Right ventricle myocardium superior (tissue), 1 donor: ENCODE measurements at places on chromosomes 1 and 21. TPM values are rescaled to one million over a fixed set of nuclear protein-coding genes. Genes with fewer than 3 reads are reported as not detected.

CFHR1 gene
- not detected for total RNA-seq

MFAP2 gene
- total RNA-seq, result 4.1 TPM

COL6A1 gene
- 173 TPM for total RNA-seq

DNA sequence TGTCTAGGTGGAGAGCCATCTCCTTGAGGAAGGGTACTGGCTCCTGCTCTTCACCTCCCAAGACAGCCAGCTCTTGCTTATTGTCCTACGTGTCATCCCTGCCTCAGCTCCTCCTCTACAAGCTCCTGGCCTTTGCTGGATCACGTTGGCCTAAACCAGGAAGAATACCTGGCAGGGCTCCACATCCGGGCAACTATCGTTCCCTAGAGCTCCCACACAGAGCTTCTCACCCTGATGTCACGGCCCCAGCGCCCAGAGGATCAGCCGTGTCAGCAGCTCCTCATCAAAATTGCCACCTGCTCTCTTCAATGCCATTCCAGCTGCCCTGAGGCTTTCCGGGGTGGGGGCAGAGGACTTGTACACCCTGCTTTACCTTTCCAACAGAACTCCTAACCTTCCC is 1.9 kb upstream of the TPM3 start:
- DNase-seq, result no peak

DNA sequence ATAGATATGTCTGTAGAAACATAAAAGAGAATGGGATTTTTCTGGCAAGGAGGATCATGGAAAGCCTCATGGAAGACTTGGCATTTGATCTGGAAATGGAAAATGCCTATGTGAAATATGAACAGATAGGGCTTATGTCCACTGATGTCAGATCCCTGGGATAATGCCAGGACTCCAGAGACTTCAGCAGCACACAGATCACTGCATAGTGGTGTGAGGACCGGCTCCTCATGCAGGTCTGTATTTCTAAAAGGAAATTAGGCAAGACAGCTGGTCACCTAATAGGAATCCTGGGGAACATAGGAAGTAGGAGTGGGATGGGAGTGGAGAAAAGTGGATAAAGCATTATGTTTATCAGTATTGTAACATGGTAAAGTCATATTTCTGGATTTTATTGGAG is 56.8 kb upstream of the IPO9 start:
- no peak for DNase-seq

GRCh38 chr1:228899421-228899956 is 164.2 kb downstream of the RHOU start:
- DNase-seq, result no peak

- no peak for DNase-seq
Measured at GRCh38 chr1:927748-928147, 4.0 kb downstream of the SAMD11 start.

DNA sequence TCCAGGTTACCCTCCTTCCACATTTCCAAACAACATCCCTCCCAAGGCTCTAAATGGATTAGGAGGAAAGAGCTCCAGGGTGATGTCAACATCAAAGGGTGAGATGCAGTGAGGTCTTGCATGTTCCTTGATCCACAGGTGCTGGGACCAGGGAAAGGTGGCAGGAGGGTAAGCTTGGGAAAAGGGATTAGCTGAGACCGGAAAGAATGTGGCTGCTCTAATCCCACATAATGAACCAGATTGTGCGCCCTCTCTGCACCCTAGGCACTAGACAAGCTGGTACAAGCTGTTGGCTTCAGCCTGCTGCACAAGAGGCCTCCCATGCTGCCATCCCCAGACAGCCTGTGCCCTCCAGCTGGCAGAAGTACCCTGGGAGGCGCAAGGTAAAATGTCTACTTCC is 34.9 kb downstream of the PLXNA2 start:
- DNase-seq, result no peak

DNA sequence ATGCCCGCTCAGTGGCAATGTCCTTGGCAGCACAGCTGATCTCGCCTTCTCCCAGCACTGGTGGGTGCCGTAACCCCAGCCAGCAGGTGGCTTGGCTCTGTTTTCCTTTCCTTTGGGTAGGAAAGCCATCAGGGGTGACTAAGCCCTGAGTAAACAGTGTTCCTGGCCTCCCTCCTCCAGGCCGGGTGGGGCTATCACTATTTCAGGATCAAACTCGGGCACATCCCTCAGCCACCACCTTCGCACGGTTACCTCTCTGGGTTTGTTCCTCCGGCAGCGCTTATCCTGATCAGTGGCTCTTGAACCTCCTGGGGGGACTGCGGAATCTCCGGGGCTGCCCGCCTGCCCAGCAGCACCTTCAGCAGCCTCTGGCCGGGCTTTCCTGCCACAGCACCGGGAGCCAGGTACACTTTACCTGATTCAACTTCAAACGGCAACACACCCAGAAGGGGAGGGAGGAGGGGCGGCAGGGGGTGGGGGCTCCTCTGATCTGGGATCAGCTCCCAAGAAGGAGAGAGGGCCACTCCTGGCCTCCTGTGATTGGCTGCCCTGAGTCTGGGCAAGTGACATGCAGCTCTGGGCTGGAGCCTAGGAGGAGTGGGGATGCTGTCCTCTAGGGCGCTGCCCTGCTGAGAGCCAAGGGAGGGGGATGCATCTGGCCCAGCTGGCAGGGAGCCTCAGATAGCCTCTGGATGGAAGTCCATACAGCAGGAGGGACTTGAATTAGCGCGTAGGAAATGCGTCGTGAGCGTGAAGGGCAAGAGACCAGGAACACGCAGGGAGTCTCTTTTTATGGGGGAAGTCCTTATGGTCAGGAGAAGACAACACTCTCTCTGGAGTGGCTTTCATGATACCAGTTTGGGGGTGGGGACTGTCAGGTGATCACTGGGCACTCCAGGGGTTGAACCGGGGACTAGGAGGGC is at the start of gene ASCL5:
Gene ASCL5, minus strand, starts transcription at position 353 of the 923 bp plus-strand sequence. CDS start 11,812 bp downstream, outside the sequence.
- peak; percentile 13 for DNase-seq

GRCh38 chr1:14242123-14242522 is 356.4 kb upstream of the KAZN start:
- no peak for DNase-seq

DNA sequence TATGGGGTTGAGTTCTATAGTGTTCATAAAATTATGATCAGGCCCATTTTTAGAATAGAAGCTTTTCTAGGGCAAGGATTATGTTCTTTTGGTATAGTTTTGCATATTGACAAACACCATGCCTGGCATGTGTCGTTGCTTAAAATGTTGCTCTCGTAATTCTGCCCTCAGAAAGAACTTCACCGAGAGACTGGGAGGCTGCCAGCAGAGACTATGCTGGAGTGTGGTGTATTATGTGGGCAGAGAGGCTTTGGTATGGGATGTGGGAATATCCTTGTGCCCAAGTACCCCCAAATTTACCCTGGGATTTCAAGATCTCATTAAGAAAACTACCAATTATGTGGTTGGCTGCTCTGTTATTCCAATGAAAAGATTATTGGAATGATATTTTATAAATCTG is 27.9 kb downstream of the PGM1 start:
- DNase-seq, result peak; percentile 45

DNA sequence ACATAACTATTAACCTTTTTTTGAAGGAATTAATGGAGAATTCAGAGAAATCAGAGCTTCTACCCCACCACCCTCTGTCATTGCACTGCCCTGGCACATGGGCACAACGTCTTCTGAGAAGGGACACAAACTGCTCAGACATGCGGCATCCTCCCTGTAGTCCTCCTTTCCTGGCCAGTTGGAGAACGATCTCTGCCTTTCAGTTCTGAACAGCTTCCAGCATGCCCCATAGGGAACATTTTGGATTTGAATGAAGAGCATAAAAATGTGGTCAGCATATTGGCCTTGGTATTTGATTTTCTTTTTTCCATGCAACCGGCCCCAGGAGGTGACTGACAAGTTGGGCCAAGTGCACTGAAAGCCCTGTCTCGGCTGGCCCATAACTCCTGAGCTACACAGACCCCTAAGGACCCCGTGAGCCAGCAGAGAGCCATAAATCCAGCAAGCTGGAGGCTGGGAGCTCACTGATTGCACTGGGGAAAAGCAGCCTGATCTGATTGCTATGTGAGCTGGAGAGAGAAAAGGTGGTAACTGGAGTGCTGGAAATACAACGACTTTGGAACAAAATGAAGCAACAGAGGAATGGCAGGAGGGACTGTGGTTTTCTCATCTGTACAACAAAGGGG is 10.9 kb upstream of the BLACAT1 start:
- no peak for DNase-seq

GRCh38 chr1:44653107-44653964 is 20.9 kb downstream of the TMEM53 start:
- DNase-seq, result no peak

- peak; percentile 72 for DNase-seq
Measured at GRCh38 chr1:2310332-2311183, 80.8 kb downstream of the MORN1 start.

DNA sequence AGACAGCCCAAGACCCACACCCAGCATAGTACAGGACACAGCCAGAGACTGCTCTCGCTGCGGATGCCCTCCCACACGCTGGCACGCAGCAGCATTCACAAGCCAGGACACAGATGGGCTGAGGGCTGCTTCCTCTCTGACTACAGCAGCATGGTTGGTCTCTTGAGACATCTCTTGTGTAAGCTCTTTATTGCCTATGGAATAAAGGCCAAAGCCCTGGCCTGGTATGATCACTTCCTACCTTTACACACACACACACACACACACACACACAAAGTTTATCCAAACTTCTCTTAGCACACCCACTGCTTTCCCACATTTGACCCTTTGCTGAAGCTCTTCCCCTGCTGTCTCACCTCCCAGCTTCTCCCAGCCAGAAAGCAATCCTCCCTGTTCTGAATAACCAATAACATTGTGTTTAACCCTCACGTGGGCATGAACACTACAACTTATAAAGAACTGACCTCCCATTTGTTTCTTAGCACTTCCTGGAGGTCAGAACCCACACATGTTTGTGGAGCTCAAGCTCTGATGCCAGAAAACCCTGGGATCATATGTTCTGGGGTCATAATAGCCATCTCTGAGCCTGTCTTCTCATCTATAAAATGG is 1.2 kb upstream of the LUZP1 start:
- peak; percentile 81 for DNase-seq

GRCh38 chr21:37207441-37208009 is 59.6 kb downstream of the VPS26C start:
- DNase-seq, result no peak

GRCh38 chr1:1125945-1126344 is 10.1 kb upstream of the C1orf159 start:
- no peak for DNase-seq
